ENCODE measurements at places on chromosomes 12 and 14.

GRCh38 chr14:104722938-104723650 lies 935 bp upstream of the ADSS1 start:
- no peak for DNase-seq

DNA sequence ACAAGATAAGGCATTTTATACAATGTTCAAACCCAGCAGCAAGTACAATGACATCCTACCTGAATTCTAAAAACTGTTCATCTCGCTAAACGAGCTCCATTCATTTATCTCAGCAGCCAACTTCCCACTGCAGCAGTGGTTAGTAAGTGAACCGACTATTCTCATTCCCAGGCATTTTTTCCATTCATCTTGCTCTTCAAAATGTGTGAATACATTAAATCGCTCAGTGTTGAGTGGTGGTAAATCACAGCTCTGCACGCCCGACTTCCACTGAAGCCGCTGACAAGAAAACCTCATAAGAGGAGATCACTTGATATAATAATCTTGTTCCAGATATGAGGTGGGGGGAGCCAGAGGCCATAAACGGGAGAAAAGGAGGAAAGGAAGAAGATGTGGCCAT lies 746.2 kb upstream of the USP15 start:
- DNase-seq, result no peak

GRCh38 chr12:115337693-115338543 lies 653.9 kb upstream of the TBX3 start:
- DNase-seq, result no peak

- no peak for DNase-seq
Observed at GRCh38 chr14:69665631-69666030, 54.2 kb downstream of the SUSD6 start.

- no peak for DNase-seq
Observed at GRCh38 chr14:23517650-23518326, 33.8 kb downstream of the ZFHX2 start.

DNA sequence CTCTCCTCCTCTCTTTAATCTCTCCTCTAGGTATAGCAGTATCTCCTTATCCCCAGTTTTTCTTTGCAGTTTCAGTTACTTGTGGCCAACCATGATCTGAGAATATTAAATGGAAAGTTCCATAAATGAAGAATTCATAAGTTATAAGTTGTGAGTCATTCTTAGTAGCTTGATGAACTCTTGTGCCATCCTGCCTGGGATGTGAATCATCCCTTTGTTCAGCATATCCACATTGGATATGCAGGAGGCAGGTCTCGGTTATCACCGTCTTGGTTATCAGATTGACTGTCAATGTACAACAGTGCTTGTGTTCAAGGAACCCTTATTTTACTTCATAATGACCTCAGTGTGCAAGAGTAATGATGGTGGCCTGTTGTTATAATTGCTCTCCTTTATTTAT lies 134.0 kb downstream of the TMEM117 start:
- no peak for DNase-seq

GRCh38 chr12:9868951-9869306 lies 225 bp downstream of the CLEC2B start:
- no peak for DNase-seq

GRCh38 chr12:107131832-107132616 lies 38.7 kb upstream of the CRY1 start:
- no peak for DNase-seq

DNA sequence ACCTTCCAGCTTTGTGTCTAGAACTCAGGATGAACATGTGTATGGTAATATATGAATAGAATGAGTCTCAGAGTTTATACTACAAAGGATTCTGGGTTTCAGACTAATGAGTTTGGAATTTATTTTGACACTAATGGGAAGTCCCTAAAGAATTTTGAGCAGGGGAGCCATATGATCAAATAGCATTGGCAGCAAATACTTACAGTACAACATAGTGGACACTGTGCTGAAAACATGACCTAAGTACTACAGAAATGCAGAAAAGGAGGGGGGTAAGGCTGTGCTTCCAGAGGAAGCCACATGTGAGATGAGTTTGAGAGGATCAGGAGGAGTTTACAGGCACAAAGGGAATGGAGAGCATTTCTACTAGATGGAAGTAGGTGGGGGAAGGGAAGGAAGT lies 225.8 kb downstream of the C12orf42 start:
- no peak for DNase-seq

DNA sequence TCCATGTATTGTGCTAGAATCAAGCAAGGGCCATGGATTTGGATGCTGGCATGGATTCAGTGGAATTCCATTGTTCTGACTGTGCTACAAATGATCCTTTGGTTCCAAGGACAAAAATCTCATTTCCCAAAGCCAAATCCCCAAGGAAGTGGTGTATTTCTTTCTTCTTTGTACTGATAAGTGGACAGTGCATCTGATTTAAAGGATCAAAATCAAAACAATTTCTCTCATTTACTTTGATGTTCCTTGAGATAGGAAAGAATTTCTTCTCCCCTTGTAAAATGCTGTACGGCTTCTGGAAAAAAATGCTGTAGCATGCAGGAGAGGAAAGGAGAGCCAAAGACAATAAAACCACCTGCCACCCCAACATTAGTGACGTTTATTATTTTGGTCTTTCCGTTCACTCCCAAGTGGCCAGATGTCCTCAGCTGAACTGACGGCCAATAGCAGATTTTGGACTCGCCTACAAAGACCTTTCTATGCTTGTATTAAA lies 185.7 kb downstream of the PRKD1 start:
- no peak for DNase-seq

DNA sequence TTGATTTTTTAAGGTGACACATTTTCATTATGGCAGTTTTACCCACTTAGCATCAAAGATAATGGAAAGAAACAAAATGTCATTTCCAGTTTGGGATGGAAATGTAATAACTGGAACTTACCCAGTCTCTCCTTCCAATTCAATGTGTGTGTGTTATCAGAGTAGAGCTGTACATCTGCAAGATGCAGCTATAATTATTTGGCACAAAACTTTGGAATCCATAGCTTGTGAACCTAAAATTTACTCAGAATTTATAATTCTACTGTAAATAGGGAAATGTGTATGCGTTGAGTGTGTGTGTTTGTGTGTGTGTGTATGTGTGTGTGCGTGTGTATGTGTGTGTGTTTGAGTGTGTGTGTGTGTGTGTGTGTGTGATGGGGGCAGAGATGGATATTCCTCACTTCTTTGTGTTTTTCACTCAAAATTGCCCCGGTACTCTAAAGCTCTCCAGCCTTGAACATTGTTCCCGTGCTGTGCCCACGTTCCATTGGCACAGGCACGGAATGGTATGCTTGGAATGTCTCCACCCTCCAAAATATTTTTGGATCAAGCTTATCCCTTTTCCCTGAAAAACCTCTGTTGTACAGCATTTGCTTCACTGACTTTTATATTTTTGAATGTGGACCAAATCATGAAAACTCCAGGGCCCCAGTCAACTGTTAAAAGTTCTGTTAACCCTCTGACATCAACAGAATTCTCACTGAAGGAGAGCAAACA lies 150.2 kb upstream of the BMP4 start:
- no peak for DNase-seq

GRCh38 chr14:104305511-104306449 lies 167.4 kb downstream of the KIF26A start:
- no peak for DNase-seq

- no peak for DNase-seq
Observed at GRCh38 chr12:105736498-105736897, 402.3 kb downstream of the NUAK1 start.

- DNase-seq, result no peak
Observed at GRCh38 chr14:26845151-26845818, 247.5 kb upstream of the NOVA1 start.

DNA sequence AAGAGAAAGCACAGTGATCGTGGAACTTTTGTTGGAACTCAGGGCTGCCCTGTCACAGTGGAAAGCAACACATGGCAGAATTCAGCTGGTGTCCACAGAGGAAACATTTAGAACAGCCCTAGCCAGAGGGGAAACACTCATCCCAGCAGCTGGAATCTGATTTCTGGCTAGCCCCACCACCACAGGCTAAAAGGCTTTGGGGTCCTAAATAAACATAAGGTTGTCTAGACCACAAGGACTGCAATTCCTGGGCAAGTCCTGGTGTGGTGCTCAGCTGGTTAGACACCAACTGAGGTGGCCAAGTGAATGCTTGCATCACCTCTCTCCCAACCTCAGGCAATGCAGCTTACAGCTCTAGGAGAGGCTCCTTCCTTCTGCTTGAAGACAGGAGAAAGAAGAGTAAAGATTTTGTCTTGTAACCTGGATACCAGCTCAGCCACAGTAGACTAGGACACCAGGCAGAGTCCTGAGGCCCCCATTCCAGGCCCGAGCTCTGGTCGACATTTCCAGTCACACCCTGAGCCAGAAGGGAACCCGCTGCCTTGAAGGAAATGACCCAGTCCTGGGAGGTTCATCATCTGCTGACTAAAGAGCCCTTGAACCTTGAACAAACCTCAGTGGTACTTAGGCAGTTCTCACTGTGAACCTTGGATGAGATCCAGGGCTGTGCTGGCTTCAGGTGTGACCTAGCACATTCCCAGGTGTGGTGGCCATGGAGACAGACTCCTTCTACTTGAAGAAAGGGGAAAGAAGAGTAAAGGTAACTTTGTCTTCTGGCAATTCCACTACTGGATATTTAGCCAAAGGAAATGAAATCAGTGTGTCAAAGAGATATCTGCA lies 85.4 kb upstream of the PLXNC1 start:
- DNase-seq, result no peak

GRCh38 chr12:46531059-46531785 lies 158.6 kb upstream of the SLC38A2 start:
- DNase-seq, result no peak

DNA sequence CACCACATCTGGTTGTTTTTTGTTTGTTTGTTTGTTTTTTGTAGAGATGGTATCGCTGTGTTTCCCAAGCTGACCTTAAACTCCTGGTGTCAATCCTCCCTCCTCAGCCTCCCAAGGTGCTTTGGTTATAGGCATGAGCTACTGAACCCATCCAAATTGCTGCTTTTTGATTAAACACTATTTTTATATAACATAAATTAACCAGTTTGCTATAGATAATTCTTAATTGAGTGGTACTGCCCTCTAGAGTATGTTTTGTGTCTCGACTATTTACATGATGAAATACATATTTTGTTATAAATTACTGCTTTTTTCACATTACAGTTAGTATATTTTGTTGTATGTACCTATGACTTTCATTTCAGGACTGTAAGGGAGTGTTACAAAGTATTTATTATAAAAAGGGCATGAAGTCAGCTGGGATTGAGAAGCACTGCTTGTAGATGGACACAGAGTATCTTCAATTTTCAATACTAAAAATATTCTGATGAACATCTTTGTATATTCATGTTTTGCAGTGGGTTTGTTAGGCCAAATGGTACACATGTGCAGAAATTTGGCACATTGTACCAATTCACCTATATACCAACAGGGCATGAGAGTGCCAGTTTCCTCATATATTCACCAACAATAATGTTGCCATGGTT lies 14.9 kb upstream of the SCAF11 start:
- DNase-seq, result no peak

DNA sequence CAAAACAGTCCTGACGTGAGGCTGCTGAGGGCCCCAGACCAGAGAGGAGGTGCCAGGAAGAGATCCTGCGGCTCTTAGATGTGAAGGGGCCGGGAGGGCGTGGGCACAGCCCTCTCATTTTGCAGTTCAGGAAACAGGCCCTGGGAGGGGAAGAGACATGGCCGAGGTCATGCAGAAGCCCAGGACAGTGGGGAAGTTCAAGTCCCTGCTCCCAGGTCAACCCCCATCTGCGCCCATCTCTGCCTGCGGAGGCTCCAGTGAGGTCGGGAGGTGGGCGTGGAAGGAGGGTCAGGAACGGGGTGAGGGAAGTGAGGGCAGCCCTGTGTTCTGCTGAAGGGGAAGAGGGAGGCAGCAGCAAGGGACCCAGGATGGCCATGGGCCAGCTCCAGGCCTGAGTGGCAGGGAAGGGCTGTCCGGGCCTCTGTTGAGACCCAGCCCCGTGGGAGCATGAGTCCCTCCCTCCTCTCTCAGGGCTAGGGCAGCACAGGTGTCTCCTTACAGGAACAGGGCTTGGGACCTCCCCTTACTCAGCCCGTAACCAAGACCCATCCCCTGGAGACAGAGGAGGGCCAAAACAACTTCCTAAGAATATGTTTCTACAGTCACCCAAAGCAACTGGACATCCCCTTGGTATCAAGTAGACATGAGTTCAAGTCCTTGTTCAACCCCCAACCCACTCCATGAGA lies 90.8 kb downstream of the LGMN start:
- DNase-seq, result peak; percentile 32

DNA sequence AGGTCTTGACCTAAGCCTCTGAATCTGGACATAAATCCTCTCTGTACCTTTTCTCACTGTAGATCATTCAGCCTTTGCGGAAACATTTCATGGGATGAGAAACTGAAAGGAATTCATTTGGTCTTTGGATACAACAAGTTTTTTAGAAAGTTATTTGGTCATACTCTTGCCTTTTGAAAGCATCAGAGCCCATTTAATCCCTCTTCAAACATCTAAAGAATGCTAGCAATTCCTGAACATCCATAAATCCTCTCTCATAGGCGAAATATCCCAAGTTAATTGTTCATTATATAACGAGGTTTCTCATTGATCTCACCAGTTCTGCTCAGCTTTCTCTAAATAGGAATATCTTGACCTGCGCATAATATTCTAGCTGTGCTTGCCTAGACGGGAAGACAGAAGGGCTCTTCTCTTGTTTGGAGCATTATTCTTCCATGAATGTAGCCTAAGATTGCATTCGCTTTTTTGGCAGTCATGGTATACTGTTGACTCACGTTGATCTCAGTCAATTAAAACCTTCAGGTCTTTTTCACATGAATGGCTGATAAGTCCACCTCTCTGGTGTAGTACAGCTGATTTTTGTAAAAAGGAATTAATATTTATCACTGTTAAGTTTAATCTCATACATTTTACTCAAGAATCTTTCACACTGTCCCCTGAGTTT lies 24.1 kb downstream of the NTN4 start:
- no peak for DNase-seq

DNA sequence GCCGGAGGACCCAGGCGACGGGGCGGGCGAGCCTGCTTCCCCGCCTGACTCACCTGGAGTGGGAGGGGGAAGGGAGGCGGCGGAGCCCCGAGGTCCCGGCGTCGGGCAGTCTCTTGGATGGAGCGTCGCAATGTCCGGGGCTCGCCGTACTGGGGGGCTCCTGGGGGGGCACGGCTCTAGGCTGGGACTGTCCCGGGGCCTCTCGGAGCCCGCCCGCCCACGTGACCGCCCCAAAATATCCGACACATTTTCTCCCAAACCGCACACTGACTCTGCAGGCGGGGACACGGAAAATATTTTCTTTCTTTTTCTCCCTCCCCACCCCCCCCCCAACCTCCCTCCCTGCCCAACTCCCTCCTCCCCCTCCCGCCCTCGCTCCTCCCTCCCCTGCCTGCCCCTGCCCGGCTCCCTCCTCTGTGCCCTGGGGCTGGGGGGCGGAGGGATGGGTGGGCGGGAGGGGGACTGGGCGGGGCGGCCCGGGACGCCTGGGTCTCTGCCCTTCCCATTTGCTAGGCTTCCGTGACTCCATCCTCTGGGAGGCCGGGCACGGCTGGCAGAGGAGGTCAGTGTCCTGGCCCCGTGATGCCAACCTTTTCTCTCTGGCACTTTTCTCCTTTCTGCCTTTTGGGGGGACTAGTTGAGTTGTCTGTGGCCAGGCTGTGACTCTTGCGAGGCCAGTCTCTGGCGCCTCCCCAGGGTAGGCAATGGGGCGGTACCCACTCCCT lies at the start of gene RARG:
RARG (minus strand) TSS at position 289 of the 725 bp plus-strand sequence. CDS start 4,664 bp downstream, outside the sequence.
- peak; percentile 74 for DNase-seq

All from hypothalamus (tissue), 51 donors.